ENCODE measurements at places on chromosomes 16 and 17.

DNA sequence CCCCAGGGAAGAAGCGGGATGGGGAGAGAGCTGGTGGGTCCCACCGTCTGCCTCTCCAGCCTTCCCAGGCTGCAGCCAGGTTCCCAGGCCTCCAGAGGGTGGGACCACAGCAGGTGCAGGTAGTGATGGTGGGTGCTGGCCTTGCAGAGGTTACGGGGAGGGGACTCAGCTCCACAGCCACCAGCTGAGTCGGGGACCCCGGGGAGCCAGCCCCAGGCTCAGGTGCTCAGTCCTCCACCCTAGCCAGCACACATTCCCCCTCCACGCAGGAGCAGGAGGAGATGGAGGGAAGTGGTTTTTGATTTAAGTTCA lies 5.0 kb downstream of the TP53I13 start:
- no peak for DNase-seq

DNA sequence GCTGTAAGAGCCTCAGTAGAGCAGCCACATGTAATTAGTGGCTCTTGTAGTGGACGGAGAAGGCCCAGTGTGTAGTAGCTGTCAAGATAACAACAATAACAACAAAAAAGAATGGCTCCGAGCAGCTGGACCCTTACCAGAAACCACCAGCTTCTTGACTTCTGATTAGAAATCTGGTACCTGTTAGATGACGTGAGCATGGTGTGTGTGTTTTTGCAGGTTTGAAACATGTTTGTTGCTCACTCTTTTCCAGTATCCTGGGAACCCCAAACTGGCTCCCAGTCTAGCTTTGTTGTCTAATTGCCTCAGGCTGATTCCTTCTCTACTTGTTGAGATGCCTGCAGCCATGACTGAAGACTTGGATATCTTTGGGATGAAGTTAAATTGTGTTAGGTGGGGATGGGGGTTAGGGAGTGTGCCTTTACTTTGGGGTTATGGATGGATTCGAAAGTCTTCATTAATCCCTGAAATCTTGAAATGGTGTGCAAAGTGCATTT lies 21.0 kb downstream of the IGF2BP1 start:
- DNase-seq = no peak

- DNase-seq = no peak
These were observed 30.5 kb downstream of the DUSP14 start for GRCh38 chr17:37520174-37520573.

DNA sequence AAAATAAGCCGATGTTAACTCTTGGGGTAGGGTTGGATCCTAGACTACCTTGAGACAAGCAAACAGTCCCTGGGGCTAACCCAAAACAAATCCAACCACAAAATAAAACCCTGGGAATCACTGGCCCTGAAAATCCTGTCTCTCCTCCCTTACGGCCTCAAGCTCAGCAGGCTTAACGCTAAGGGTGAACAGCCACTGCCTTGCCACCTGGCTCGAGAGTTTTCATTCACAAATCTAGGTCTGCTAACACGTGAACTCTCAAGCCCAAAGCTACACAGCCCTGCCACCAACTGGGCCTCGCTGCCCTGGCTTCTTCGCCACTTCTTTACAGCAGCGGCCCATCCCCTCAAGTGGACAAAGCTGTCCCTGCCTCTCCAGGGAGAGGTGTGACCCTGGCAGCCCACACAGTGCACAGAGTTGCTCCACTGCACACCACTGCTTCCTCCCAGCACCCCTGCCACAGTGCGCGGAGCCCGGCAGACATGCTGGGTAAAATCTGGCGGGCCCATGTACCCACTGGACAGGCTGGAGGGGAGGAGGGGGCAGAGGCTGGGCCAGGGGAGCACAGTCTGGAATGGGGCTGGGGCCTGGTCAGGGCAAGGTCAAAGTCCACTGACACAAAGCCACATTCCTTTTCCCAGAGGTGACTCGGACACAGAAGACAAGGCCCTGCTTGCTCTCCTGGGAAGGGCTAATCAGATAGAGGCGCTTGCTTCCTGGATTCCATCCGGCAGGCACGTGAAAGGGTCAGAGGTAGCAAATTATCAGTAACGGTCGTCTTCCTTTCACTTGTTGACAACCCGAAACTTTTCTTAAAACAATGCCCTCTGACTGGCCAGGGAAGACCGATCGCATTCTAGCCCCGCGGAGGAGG lies 996 bp downstream of the PCYT2 start:
- no peak for DNase-seq

- DNase-seq = no peak
These were observed 130.0 kb upstream of the HS3ST2 start for GRCh38 chr16:22683730-22684573.

- no peak for DNase-seq
These were observed 51.6 kb downstream of the N4BP1 start for GRCh38 chr16:48558371-48558841.

DNA sequence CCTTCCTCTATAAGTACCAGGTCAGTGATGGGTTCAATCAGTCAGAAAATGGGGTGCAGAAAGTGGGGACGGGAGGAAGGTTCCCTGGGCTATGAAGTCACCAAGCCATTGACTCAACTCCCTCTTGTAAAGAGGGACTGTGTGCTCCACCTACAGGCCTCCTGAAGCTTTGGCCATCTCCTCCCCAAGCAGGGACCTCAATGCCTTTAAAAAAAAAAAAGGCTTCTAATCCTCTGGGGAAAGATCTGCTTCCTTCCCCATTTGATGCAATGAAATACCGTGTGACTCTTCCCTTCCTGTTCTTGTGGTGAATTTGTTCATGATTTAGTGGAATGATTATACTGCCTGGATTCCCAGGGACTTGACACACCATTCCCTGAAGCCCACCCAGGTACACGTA lies 30.8 kb downstream of the VWA3A start:
- DNase-seq = no peak
